Cardiac muscle cell (in vitro differentiated cells and primary cell): ENCODE measurements at places on chromosomes 16 and 17. TPM values are rescaled to one million over a fixed set of nuclear protein-coding genes. Genes with fewer than 3 reads are reported as not detected.

DNA sequence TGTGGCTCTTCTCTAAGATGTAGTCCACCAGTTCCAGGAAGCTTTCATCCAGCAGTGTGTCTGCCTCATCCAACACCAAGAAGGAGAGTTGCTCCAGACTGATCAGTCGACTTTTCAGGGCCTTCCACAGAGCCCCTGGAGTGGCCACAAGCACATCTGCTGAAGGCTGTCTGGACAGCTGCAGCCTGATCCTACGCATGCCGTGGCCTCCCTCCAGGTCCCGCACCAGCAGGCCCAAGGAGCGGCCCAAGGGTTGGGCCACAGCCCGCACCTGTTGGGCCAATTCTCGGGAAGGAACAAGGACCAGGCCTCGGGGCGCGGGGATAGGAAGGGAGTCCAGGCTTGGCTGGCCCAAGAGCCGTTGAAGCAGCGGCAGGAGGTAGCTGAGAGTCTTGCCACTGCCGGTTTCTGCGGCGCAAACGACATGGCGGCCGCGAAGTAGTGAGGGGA lies 729 bp downstream of the DDX28 start:
- DNase-seq: no peak

- DNase-seq: no peak
These were observed 19.4 kb downstream of the UNC45B start for GRCh38 chr17:35167046-35167445.

GRCh38 chr17:64133546-64134215 lies 3.7 kb upstream of the ERN1 start:
- DNase-seq: peak; percentile 70

GRCh38 chr16:71414038-71414437 lies 27.8 kb downstream of the TLE7 start:
- DNase-seq: no peak

GRCh38 chr16:69718111-69718764 lies 8.1 kb downstream of the NQO1 start:
- DNase-seq: no peak

- DNase-seq: no peak
These were observed 2.0 kb upstream of the TNFRSF13B start for GRCh38 chr17:16973760-16974540.

DNA sequence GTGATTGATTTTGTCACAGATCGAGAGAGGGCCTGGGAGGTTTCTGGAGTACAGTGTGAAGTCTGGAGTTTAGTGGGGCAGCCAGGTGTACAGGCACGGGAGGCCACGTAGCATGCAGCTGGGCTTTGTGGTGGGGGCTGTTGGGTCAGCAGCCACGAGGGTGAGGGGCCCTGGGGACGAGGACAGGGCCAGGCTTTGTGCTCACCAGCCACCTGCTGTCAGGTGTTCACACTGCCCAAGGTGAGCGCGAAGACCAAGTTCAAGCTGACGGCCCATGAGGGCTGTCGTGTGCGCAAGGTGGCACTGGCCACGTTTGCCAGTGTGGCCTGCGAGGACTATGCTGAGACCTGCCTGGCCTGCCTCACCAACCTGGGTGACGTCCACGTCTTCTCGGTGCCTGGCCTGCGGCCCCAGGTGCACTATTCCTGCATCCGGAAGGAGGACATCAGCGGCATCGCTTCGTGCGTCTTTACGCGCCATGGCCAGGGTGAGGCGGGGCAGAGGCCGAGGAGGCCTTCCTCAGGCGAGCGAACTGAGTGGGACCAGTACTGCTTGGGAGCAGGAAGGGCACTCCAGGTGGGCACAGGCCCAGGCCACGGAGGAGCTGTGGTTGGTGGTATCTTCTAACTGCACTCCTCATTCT lies 15.9 kb downstream of the LLGL1 start:
- no peak for DNase-seq

GRCh38 chr17:34361478-34362061 lies 1.5 kb downstream of the CCL1 start:
- DNase-seq: peak; percentile 95

- no peak for DNase-seq
These were observed 18.3 kb downstream of the NT5M start for GRCh38 chr17:17321356-17322025.

DNA sequence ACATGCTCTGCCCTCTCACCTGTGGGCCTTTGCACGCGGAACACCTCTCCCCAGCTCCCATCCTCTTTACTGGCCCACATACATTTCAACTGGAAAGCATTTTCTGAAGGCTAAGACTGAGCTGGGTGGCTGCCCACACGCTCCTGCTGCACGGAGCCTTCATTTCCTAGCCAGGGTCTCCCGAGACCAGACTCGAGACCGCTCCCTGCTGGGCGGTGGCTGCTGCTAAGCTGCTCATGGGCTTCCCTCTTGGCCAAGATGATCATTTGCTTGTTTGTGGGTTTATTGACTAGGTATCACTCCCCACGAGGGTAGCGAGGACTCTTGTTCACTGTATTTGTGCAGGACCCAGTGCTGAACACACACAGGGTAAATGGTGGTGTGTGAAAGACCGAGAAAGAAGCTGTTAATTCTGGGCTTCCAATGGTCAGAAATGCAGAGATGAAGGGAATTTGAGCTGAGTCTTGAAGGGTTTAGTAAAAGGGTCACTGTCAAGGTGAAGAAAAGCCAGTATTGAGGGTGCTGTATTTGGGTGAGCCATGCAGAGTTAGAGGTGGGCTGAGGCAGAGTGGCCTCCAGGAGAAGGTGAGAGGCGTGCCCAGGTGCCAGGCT lies 907 bp downstream of the TRAPPC2L start:
- DNase-seq: peak; percentile 84

- no peak for DNase-seq
These were observed 133.9 kb downstream of the SOCS1 start for GRCh38 chr16:11121914-11122692.

DNA sequence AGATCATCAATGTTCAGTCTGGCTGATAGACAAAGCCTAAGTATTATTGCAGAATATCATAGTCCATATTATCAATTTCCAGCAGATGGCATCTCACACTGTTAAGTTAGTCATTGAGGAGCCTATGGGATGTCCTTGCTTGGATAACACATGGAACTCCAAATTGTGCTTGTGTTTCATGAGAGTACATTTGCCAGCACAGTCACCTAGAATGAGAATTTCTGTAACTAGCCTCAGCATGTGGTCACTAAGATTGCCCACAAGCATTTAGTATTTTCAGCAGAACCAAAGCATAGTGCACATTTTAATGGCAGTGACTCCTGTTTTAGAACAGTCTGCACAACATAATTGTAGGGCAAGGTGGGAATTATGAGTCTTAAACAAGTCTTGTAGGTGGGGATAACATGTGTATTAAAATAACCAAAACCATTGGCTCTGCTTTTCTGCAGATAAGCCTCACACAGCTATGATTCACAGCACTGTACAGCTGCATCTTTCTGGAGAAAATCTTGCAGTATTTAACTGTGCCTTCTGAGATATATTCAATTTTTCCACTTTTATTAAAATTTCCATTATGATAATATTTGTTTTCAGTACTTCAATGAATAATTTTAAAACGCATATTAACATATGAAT lies 882.8 kb upstream of the SOX9 start:
- no peak for DNase-seq

GRCh38 chr17:7047566-7047965 lies 3.7 kb upstream of the SLC16A11 start:
- no peak for DNase-seq

DNA sequence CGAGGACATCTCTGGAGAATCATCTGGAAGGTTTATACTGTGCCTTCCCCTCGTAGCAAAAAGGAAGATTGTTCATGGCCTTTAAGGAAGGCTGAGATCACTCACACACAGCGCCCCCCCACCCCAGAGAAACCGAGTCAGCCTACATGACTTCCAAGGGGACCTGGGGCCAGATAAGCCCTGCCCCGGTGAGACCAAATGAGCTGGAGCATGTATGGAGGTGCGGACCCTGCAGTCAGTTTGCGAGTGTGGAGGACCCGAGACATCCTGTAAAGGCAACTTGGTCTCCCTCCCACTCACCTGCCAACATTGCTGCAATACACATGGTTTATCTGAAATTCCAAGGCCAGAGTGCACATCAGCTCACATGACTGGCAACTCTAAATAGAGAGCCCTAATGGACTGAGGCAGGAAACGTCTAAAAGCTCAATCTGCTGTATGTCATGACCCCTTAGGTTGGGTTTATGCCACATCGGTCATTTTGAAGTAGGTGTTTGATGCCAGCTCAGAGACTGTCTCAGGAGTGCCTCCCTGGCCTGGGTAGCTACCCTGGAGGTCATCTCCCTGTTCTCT lies 233.6 kb downstream of the CPPED1 start:
- no peak for DNase-seq

- DNase-seq: no peak
These were observed 27.2 kb downstream of the SPNS2 start for GRCh38 chr17:4525691-4526397.

- DNase-seq: no peak
These were observed 1.3 kb upstream of the HERPUD1 start for GRCh38 chr16:56930486-56931270.

- no peak for DNase-seq
These were observed 37.4 kb downstream of the CLEC16A start for GRCh38 chr16:10981697-10982216.

- no peak for DNase-seq
These were observed 5.8 kb upstream of the RFFL start for GRCh38 chr17:35069311-35069710.

DNA sequence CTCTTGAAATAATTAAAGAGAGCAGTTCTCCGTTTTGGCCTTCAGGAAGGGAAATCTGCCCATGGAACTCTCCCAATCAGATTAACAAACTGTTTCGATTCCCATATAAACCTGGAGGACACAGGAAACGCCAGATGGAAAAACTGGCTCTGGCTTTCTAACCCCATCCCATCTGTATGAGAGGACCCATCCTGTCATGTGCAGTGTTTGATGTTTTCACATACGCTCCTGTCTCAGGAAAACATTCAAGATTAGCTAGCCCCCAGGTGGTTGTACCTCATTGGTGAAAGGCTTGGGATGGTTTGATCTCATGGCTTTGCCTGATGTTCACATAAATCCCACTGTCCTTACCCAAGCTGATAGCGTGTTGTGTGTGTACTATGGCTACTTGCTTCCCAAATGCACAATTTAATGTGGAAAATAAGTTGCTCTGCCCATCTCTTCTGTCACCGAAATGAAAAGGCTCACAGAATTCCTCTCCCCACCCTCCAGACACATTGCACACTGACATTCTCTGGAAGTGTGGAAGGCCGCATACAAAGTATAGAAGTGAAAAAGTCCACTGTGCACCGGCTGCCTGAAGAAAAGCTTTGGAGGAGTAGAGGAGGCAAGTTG lies 18.2 kb upstream of the ERN1 start:
- no peak for DNase-seq

DNA sequence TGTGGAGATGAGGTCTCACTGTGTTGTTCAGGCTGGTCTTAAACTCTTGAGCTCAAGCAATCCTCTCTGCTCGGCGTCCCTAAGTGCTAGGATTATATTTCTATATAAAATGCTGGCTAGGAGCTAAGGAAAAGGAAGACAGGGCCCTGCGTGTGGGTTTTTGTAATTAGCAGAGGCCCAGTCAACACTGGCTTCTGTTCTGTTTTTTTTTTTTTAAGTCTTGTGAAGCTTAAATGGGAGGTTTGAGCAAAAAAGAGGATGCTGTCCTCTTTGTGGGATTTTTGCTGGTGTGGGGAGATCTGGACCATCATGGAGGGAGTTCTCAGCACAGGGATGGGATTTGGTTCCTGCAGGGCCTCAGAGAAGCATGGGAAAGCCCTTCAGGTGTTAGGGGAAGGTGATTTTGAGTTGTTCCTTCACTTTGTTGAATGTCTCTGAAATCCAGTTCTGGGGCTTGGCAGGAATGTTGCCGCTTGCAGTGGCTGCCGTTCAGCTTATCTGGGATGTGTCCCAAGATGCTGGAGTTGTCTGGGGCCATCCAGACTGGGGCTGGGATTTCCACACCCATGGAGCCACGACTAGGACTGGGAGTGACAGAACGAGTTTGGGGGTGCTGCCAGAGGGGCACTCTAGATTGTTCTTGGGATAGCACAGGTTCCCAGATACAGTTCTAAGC lies 4.2 kb downstream of the PYCARD start:
- DNase-seq: no peak

DNA sequence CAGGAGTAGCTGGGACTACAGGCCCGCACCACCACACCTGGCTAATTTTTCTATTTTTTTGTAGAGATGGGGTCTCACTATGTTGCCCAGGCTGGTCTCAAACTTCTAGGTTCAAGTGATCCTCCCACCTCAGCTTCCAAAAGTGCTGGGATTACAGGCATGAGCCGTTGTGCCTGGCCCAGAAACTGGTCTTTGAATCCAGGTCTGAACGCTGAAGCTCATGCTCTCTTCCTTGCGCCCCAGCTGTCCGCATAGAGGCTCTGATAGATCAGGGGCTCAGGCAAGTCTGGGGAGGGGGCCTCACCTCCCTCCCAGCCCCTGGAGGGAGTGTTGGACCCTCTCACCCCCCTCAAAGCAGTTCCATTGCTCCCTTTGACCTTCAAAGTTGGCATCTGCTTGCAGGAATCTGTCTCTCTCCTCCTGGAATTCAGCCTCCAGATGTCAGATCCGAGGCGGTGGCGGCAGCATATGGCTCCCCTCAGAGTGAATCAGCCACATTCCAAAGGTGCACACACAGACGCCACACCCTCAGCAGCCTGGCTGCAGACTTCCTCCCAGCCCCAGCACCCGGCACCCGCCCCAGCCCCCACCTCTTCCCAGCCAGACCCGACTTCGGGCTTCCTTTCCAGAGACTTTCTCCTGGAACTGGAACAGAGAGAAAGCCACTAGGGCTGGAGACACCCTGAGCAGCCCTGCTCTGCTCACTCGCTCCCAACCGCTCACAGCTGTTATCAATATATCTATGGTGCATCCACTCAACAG lies 16.9 kb upstream of the GLIS2 start:
- peak; percentile 94 for DNase-seq

DNA sequence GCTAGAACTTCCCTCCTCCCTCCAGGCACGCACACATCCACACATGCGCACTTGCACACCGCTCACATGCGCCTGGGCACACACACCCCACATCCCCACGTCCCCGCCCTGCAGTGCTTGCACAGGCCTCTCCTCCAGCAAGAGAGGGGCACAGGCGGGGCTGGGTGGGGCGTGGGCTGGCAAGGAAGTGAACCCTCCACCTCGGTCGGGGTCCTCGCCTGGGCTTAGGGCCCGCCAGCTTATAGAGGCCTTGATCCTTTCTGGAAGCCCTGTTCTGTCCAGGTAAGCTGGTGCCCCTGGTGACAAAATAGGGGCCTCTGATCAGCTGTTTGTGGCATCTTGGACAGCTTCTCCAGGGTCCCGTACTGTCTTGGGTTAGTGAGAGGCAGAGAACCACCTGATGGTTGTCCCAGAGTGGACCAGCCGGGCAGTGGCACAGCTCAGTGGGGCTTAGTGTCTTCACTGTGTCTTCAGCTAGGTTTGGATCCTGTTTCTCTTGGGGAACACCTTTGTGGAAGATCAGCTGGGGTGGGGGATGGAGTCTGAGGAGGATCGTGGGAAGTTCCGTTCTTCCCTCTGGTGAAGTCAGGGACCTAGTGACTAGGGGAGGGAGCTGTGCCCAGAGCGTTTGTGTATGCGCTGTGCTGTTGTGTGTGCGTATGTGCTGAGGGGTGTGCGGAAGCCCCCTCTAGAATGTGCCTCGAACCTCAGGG lies 12.1 kb downstream of the TBX4 start:
- DNase-seq: no peak

The MT1F gene
- total RNA-seq: not detected in 2 replicates

The CDH3 gene
- 156 and 342 TPM in 2 replicates for total RNA-seq

The FAM117A gene
- total RNA-seq: 19.2 and 30.9 TPM in 2 replicates

The DNAI2 gene
- not detected in 2 replicates for total RNA-seq

The KRTAP4-5 gene
- total RNA-seq: not detected in 2 replicates

The TNFSF13 gene
- total RNA-seq: 3.1 and 7.4 TPM in 2 replicates

The STX1B gene
- 8.1 and 13.7 TPM in 2 replicates for total RNA-seq

The NR1D1 gene
- 1.2 and 3.7 TPM in 2 replicates for total RNA-seq

The ABCC3 gene
- not detected in 2 replicates for total RNA-seq

The TNFRSF13B gene
- not detected in 2 replicates for total RNA-seq

The CDH5 gene
- total RNA-seq: 0.88 and 4.1 TPM in 2 replicates

The CCDC200 gene
- 0.48 TPM in 1 of 2 replicates, not detected in the other for total RNA-seq
